Choroid plexus epithelial cell (primary cell): ENCODE measurements at places on chromosomes 12 and 14.

GRCh38 chr14:96297000-96297399 lies 41.0 kb downstream of the BDKRB1 start:
- DNase-seq, result peak; percentile 50

DNA sequence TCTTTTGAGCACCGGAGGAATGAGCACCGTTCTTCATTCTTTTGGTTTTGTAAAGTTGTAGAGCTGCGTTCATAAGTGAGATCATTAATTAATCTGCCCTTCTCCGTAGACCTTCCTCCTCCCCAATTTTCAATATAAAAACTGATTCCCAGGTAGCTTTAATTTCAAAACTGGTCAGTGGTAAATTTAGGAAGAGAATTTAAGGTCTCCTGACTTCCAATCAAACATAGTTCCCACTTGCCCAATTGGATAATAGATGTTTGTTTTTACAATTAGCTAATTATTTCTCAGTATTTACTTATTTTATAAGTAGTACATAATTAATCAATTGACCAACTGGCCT lies 27.2 kb upstream of the YBX3 start:
- no peak for DNase-seq

DNA sequence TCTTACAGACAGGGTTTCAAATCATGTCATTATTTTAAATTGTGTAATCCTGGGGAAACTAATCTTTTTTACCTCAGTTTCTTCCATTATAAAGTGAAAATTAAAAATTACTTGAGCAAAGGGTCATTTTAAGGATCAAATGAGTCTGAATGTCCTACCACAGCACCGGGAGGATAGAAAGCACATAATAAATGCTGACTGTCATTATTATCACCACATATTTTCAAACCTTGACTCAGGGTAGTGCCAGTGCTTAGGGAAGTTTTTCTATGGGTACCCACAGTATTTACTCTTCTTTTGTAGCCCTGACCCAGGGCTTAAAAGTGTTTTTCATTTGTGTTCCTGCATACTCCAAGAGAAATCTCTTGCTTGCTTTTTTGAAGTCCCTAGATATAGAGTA lies 60.5 kb downstream of the KCNMB4 start:
- no peak for DNase-seq

DNA sequence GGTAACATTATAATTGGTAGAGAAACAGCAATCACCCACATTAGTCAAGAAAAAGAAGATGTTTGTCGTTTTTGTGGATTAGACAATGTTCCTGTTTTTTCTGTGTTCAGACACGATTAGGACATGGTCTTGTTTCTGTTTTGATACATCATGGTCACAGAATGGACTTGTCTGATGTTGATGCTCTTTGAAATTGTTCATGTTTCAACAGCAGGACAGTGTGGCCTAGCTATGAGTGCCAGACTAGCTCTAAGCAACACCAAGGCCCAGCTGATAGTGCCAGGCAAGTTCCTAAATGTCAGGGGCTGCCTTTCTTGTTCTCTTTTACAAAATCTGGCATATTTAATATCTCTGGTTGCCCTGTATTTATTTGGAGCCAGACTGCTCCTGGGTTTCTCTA lies 40.9 kb upstream of the TOMM20L start:
- DNase-seq, result no peak

- DNase-seq, result peak; percentile 82
Observed at GRCh38 chr12:12091977-12092663, 21.4 kb downstream of the BCL2L14 start.

DNA sequence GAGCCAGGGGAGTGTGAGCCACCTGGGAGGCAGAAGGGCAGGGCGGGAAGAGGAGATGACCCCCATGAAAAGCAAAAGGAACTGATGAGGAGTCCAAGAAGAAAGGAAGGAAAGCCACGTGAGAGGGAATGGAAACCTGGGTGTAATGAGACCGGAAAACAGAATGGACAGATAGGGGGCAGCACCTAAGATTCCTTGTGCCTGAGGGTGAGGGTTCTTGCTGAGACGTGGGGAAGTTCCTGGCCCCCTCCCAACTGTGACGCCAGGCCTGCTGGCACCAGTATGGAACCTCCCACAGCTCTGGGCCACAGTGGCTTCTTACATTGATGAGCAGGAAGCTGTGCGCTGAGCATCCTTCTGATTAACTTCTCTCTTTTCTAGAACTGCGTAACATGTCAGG lies 30.8 kb downstream of the TTC7B start:
- peak; percentile 36 for DNase-seq

DNA sequence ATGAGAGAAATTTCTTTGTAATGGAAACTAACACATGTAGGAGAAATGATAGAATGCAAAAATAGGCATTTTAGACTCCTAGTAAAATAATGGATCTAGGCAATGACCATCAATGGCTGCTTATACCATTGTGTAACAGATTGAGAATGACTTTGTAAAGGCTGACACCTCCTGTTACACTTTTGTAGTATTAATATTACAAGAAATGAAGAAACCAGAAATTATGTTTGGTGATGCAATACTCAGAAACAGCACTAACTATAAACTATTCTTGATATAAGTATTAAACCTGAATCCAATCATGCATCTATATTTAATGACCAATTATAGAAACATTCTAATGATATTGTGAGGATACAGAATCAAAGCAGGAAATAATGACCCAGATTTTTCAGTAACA lies 108.5 kb upstream of the CNTN1 start:
- DNase-seq, result no peak

GRCh38 chr12:46452061-46452615 lies 79.6 kb upstream of the SLC38A2 start:
- DNase-seq, result no peak

- no peak for DNase-seq
Observed at GRCh38 chr14:93757206-93757605, 31.1 kb downstream of the PRIMA1 start.

- no peak for DNase-seq
Observed at GRCh38 chr12:10073261-10073660, 25.5 kb downstream of the CLEC1A start.

DNA sequence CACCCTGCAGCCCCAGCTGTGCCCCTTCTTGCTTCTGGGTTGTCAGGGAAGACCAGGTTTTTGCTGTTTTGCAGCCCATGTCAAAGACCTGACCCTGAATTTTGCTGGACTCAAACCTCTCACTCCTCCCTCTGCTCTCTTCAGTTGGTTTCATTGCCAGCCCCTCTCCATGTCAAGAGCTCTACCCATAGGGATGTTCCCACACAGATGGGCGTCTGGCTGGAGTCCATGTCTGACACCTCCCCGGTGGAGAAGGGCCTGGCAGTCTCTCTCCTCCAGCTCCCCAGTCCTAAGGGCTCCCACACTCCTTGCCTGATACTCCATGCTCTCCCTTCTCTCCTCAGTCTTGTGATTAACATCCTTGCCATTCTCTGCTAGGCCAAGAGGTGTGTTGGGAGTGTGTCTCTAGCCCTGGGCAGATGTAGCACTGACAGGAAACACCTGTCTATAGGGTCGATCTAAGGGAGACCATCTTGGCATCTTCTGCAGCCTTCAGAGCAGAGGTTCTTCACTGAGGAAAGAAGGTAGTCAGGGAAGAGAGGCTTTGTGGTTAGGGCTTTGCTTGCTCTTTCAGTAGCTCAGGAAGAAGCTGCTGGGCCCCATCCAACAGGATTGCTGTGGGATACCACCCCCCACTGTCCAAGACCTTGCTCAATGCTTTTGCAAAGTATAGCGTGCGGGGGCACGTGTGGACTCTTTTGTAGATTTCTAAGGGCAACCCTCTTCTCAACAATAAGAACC lies 4.7 kb downstream of the ASIC1 start:
- peak; percentile 69 for DNase-seq

- peak; percentile 76 for DNase-seq
Observed at GRCh38 chr14:92589213-92589852, 75.8 kb downstream of the RIN3 start.

GRCh38 chr12:106908561-106908960 lies 47.1 kb upstream of the TMEM263 start:
- DNase-seq, result no peak

GRCh38 chr12:91144053-91144452 lies 32.8 kb upstream of the LUM start:
- DNase-seq, result peak; percentile 13

DNA sequence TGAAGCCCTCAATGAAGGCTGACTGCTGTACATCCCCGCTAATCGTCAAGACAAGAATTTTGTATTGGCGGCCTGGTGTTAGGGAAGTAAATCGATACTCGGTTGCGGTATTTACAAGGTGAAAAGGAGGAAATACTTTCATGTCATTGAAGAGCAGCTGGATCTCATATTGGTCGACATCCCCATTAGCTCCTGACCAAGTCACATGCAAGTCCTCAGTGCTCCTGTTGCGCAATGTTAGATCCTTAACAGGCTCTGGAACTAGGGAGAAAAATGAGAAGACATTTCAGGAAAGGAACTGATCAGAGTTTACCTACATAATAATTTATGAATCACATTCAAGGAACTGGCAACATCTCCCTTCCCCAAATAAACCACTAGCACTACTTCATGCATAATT lies 66.2 kb downstream of the PTPRB start:
- no peak for DNase-seq

- DNase-seq, result peak; percentile 9
Observed at GRCh38 chr14:32203928-32204357, 874 bp upstream of the RNU6-8 start.

GRCh38 chr14:23118506-23119362 lies at the start of gene CEBPE:
Gene CEBPE (minus strand): TSS chr14:23119255. CDS start chr14:23119091, 164 bp downstream.
- no peak for DNase-seq

DNA sequence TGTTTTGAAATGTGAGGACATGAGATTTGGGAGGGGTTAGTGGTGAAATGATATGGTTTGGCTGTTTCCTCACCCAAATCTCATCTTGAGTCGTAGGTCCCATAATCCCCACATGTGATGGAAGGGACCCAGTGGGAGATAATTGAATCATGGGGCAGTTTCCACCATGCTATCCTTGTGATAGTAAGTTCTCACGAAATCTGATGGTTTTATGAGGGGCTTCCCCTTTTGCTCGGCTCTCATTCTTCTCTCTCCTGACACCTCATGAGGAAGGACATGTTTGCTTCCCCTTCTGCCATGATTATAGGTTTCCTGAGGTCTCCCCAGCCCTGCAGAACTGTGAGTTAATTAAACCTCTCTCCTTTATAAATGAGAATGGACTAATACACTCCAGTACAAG lies 18.0 kb downstream of the GALNT6 start:
- DNase-seq, result no peak

GRCh38 chr14:65045006-65045405 lies 57.3 kb downstream of the MAX start:
- DNase-seq, result no peak

DNA sequence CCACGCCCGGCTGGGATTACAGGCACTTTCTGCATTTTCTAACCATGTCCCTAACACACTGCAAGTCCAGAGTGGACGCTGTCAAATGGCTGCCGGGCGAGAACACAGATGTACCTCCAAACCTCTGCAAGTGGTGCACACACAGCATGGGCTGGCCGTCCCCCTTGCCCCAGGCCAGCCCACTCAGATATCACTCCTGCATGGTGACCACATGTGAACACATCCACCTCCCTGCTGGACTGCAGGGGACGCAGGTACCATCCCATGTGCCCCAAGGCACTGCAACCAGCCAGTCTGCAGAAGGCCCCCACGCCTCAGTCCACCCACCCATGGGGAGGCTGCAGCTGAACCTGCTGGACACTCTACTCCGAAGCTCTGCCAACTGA lies 14.0 kb downstream of the BRF1 start:
- no peak for DNase-seq

DNA sequence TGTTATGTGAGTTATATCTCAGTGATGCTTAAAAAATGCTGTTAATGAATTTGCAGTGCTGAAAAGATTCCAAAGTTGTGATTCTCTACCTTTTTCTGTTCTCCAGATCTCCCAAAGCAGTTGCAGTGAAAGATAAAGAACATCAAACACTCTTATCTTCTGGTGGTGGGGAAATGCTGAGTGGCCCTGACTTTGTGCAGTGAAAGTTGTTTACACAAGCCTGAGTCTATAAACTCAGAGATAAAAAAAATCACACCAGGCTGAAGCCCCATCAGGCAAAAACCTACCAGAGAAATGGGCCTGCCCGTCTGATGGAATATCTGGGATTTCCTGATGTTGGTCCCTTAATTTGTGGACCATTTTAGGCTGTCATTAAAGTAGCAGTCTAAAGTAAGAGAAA lies 46.1 kb downstream of the RASSF3 start:
- no peak for DNase-seq

GRCh38 chr14:64801046-64801445 lies 78.7 kb downstream of the SPTB start:
- DNase-seq, result no peak

DNA sequence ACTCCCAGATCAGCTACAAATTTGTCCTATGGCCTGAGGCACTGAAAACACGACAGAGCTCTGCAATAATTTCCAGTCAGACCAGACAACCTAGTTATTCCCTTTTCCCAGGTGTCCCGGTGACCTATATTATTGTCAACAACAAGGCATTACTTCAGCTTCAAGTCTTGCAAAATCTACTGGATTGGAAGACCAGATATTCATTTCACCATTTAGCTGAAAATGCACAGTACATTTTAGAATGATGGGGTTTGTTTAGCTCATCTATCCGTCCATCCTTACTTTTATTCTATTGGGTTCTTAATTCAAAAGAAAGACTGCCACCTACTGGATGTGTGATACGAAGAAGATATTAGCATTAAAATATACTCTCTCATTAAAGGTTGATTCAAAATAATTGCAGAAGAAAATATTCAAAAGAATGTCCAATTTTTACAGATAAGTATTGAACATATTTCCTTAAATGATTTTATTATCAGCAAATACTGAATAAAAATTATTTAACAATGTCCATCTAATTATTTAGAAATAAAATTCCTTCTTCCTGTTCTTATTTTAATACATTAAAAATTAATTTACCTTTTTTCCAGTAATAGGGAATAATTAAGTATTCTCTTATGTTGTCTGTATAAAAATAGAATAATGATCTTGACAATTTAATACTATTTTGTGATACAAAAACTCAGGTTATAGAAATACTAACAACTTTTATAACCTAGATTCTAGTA lies 244.9 kb upstream of the LRIG3 start:
- peak; percentile 74 for DNase-seq

DNA sequence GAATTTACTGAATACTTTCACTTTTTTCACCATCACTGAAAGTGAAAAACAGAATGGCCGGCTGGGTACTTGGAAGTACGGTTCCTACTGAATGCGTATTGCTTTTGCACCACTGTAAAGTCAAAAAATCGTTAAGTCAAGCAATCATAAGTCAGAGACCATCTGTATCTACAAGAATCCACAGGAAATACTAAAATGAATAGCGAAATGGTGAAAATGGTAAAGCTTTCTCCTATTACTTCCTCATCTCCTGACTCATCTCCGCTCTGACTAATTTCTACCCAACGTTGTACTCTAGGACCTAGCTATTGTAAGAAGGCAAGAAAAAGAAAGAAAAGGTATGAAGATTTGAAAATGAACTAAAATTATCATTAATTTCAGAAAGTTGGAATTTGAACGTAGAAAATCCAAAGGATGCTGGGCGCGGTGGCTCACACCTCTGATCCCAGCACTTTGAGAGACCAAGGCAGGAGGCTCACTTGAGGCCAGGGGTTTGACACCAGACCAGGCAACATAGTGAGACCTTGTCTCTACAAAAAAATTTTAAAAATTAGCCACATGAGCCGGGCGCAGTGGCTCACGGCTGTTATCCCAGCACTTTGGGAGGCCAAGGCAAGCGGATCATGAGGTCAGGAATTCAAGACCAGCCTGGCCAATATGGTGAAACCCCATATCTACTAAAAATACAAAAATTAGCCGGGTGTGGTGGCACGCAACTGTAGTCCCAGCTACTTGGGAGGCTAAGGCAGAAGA lies 5.3 kb upstream of the CDCA4 start:
- peak; percentile 68 for DNase-seq
